ENCODE measurements at places on chromosomes 16 and 17.

- no peak for DNase-seq
Observed at GRCh38 chr16:2514333-2515179, 804 bp downstream of the ATP6V0C start.

GRCh38 chr17:76085066-76085730 lies 6.2 kb downstream of the ZACN start:
- no peak for DNase-seq

DNA sequence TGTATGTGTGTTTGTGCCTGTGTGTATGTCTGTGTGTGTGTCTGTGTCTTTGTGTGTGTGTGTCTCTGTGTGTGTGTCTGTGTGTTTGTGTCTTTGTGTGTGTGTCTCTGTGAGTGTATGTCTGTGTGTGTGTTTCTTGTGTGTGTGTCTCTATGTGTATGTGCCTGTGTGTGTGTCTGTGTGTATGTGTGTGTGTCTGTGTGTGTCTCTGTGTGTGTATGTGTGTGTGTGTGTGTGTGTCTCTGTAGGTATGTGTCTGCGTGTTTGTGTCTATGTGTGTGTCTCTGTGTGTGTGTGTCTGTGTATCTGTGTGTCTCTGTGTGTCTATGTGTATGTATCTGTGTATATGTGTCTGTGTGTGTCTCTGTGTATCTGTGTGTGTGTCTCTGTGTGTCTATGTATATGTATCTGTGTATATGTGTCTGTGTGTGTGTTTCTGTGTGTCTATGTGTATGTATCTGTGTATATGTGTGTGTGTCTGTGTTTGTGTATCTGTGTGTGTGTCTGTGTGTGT lies 70.2 kb downstream of the USP43 start:
- no peak for DNase-seq

DNA sequence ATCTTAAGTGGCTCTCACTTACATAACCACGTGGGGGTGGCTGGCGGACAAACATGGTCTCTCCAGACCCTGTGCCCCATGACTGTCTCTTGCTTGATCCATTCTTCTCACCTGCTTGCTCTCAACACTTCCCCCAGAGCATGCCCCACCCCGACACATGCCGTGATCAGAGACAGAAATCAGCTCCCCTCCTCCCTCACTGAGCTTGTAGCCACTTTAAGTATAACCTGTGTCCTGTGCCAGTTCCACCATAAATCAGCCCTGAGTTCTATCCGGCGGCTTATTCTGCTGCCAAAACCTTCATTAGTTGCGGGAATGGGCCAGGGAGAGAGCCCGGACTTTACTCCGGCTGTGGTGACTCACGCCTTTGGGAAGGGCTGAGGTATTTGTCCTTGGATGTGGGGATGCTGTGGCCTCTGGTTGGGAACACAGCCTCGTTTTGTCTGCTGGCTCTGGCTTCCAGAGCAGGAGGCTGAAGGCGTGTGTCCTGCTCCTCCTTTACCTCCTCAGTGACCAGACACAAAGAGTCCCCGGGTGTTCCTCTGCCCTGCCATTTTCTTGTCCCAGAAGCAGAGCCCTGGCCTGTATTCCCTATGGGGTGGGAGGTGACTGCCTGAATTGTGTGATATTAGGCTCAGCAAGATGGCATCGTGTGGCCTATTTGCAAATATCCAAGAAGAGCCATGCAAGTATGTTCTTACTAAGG lies 21.1 kb downstream of the ANKRD40 start:
- no peak for DNase-seq
